Stimulated activated naive CD4-positive, alpha-beta T cell treated with Interleukin-2 at 50 U/mL for 16 hours (primary cell): ENCODE measurements at places on chromosomes 1 and 21.

DNA sequence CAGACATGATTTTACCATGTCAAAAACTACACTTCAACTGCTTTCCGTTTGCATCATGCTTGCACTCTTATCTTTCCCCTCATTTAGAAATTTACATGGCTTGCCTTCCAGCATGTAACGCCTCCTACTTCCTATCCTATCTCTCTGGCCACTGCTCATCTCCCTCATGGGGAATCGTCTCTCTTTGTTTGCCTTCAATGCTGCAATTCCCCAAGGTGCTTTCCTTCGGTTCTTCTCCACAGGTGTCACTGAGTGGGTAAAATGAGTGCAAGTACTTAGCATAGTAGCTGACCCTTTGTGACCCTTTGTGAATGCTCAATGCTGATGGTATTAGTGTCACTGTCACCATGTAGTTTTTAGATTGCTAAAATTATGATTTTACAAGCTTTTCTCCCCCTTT, 63.1 kb downstream of the APP start:
- no peak for DNase-seq

DNA sequence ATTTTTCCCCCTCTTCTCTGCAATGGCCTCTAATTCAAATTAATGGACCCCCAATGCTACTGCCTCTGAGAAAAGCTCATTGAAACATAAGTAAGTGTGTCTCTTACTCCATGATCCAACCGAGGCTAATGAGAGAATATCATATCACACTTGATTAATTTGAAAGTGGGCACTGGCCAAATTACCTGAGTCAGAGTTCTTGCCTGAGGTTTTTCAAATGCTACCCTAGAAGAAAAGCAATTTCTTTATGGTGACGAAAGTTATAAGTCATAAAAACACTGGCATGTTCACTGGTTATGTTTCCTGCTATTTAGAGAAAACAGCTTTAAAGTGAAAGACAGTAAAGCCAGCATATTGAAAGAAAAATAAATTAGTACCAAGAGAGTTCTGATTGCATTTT, 368.8 kb upstream of the TMPRSS15 start:
- DNase-seq = no peak

- no peak for DNase-seq
Measured at GRCh38 chr1:112110031-112110430, 120.6 kb upstream of the KCND3 start.

- DNase-seq = no peak
Measured at GRCh38 chr1:232965124-232965911, 14.9 kb downstream of the NTPCR start.

GRCh38 chr1:40425198-40425597, 25.1 kb upstream of the ZFP69B start:
- no peak for DNase-seq

- DNase-seq = no peak
Measured at GRCh38 chr1:112672009-112672408, 2.5 kb upstream of the MOV10 start.

DNA sequence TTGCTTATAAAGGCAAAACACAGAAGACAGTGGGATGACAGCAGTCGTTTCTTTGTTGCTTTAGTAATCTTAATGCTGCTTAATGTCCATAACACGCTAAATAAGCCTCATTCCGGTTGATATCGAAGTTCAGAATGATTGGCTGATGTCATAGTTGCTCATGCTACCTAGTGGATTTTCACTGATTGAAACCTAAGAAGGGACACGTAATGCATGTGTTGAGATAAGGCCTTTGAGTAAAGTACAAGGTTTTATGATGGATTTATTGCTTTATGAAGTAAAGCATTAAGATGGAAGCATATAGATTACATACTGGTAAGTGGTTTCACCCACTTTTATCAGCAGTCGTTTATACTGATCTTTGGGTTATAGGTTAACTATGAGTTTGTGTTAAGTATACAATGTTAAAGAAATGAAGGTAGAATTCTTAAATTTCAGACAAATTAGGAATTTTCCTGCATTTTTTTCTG, 25.1 kb downstream of the IARS2 start:
- DNase-seq = no peak

GRCh38 chr1:216721863-216722262, 1.4 kb downstream of the ESRRG start:
- DNase-seq = no peak

DNA sequence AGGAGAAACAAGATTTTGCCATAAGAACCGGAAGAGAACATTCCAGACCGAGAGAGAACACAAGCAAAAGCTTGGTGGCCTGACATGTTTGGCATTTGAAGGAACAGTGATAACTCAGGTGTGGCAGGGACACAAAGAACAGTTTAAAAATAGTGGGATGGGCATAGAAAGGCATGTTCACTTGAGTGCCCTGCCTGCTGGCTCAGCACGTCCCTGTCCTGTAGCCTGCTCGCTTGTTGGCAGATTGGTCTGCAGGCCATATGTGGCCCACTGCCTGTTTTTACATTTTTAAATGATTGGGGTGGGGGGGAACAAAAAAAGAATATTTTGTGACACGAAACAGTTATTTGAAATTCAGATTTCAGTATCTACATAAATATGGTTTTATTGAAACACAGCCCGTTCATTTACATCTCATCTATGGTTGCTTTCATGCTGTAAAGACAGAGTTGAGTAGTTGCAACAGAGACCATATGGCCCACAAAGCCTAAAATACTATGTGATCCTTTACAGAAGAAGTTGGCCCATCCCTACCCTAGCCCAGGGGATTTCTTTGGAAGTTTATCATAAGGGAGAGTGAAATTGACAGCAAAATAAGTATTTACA, 100.7 kb downstream of the RGL1 start:
- DNase-seq = no peak

DNA sequence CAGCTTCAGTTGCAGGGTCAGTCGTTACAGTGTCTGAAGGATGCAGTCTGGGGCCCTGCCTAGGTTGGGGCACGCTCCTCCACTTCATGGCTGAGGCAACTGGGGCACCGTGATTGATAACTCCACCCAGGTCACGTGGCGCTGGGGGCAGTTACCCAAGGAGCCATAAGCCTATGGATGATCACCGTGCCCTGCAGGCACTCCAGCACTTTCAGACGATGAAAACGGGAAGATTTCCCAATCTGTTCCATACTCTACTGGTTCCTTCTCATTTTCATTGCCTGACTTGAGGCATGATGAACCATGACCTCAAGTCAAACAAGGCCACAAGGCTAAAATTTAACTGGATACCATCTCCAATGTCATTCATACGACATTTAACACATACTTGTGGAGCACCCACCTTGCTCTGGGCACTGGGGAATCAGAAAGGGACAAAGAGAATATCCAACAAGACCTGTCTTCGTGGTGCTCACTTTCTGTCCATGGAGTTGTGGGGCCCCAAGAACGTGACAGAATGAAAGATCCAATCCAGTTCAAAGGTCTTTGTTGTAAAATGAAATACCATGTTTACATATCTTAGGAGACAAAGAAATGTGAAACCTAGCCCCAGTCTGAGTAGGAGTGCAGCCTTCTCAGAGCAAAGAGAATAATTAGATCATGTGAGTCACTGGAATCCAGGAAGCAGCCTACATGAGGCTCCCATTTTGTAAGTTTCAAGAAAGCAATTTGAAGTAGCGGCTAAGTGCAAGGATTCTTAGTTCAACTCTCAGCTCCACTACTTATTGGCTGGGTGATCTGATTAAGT, 39.4 kb upstream of the SPOCD1 start:
- DNase-seq = no peak

DNA sequence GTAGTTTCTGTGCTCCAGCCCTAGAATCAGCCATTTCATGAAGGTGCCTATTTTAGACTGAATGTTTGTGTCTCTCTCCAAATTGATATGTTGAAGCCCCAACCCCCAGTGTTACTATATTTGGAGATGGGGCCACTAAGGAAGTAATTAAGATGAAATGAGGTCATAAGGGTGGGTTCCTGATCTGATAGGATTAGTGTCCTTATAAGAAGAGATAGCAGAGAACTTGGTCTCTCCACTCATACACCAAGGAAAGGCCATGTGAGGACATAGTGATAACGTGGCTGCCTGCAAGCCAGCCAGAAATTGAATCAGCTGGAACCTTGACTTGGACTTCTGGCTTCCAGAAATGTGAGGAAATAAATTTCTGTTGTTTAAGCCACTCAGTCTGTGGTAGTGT, 12.3 kb downstream of the RAVER2 start:
- no peak for DNase-seq

DNA sequence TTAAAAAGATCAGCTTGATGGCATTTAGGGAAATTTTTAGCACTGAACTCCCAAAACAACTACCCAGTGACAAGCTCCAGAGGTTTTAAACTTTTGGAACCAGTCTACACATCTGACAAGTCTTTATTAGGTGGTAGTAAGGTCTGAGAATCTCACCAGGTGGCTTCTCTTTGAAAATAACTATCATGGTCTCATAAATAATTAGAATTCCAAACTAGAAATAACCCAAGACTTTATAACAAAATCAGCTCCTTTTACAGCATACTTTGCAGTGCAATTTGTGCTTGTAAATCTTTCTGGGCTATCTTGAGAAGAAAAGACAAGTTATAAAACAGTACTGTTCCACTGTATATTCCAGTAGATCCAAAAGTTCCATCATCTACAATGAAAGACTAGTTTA, 108.7 kb downstream of the LTN1 start:
- no peak for DNase-seq

DNA sequence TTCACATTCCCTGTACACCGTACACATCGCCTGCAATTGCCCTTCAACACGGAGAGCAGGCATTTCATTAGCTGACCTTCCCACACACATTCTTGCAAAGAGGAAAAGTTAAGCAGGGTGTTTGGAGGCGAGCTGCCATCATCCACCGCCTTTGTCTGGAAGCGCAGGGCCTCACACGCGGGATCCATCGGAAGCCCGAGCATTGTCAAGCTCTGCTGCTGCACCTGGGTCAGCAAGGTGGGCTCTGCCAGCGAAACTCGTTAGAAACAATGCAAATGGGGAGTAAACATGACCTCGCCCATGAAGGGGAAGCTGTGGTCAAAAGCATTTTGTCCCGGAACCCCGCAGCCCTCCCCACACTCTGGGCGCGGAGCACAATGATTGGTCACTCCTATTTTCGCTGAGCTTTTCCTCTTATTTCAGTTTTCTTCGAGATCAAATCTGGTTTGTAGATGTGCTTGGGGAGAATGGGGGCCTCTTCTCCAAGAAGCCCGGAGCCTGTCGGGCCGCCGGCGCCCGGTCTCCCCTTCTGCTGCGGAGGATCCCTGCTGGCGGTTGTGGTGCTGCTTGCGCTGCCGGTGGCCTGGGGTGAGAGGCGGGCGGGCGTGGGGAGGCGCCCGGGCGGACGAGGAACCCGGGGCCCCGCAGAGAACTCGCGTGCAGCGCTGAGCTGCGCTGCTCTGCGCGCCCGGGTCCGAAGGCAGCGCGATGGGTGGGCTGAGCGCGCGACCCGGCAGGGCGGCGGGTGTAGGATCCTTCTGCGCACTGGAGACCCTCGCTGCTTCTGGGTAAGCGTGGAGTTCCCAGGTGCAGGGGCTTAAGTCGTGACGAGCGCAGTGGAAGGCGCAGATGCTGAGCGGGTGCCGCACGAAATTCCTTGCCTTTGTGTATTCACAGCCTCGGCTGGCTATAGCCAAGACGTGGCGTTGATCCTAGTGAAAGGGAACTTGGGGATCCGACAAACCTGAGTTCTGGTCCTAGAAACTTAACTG, at the start of gene CR1:
CR1 (plus strand) TSS at position 357 of the 992 bp plus-strand sequence; CDS start at position 468, 111 bp downstream.
- DNase-seq = peak; percentile 3

GRCh38 chr1:17338706-17339493, 30.9 kb downstream of the PADI4 start:
- no peak for DNase-seq

DNA sequence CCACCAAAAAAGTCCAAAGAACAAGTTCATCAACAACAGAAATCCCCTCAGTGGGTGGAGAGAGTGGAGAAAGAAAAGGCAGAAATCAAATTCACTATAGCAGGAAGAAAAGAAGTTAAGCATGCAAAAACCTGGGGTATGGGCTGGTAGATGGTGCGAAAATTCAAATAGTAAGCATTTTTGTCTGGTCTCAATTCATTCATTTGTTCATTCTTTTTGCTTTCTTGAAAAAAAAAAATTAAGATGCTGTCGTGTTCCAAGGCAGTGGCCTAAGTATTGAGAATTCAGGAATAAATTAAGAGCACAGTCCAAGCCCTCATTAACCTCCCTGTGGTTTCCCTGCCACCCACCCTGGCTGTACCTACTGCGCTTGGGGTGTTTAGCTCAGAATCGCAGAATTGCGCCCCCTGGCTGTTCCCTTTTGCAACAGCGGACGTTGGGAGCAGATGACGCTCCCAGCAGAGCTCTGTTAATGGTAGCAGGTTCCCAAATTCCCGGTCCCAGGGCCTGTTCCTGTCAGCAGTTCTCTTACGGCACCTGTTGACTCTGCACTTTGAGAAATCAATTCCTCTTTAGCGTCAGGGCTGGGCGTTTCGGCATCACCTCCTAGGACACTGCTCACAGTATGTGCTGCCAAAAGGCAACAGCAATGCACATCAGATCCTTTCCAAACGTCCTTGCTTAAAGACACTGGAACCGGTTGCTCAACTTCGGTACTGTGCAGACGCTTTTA, 34.0 kb upstream of the SSX2IP start:
- peak; percentile 14 for DNase-seq

- no peak for DNase-seq
Measured at GRCh38 chr1:12148160-12148957, 18.4 kb upstream of the TNFRSF1B start.

GRCh38 chr1:24413350-24414163, at the start of gene STPG1:
Gene STPG1, minus strand, starts transcription at chr1:24413782. Its CDS starts 12,394 bp downstream, at chr1:24401388.
- peak; percentile 72 for DNase-seq

- DNase-seq = no peak
Measured at GRCh38 chr21:16870103-16870502, 642.7 kb upstream of the CXADR start.

GRCh38 chr1:221923929-221924598, 182.2 kb upstream of the DUSP10 start:
- no peak for DNase-seq

DNA sequence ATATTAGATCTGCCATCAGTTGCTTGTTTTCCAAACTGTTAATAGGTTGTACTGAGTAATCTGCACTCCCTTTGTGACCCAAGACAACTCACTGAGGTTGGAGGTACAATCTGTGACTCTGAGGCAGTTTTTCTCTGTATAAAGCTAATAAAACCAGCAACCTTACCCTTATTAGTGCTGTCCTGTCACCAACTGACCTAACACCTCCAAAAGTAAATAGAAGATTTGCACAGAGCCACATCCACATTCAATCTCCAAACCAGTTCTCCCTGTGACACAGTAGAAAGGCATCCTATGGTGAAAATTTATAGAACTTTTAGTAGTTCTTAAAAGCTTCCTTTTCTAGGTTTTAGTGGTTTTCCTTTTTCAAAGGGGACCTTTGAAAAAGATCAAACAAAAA, 140.4 kb upstream of the ADGRL2 start:
- DNase-seq = no peak

DNA sequence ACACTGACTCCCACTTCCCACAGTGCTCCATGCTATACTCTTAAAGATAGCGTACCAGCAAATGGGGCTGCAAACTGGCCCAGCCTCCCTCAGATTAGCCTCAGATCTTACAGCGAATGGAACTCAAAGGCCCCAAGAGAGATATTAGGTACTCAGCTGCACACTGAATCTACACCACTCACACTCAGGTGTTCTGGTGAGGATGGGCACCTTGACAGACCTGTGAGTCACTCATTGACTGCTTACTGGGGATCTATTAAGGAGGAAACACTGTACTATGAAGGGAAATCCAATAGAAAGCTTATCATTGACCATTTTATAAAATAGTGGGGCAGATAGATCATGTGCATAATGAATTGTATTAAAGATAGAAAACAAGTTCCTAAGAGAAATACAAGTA, 164.3 kb upstream of the ATP1B1 start:
- DNase-seq = no peak
